ENCODE measurements at places on chromosomes 1 and 21. TPM values are rescaled to one million over a fixed set of nuclear protein-coding genes. Genes with fewer than 3 reads are reported as not detected.
A peak's percentile ranks its signal among the peaks of the same experiment; 100 is the strongest.

Gene KRTAP12-2
- total RNA-seq = not detected

DNA sequence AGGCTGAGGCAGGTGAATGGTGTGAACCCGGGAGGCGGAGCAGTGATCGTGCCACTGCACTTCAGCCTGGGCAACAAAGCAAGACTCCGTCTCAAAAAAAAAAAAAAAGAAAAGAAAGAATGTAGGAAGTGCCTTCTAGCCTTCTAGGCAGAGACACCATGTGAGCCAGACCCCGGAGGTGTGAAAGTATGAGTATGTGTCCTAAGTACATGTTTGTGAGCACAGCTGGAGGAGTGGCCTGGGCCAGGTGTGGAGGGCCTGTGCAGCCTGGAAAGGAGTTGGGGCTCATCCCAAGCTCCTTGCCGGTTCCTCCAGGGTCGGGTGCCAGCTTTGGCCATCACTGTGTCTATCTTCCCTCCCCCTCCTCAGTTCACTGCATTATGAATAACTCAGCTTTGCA lies 13.0 kb downstream of the SOX13 start:
- no peaks in the 10 kb centered on the region for H3K27me3 ChIP-seq
- peak overlapping the region; percentile 98 for H3K27ac ChIP-seq
- peaks cover 81% of the 10 kb centered on the region for H3K4me1 ChIP-seq
- H3K36me3 ChIP-seq = no peaks in the 10 kb centered on the region
- H3K4me3 ChIP-seq = no peak overlapping the region
- no peak for DNase-seq

DNA sequence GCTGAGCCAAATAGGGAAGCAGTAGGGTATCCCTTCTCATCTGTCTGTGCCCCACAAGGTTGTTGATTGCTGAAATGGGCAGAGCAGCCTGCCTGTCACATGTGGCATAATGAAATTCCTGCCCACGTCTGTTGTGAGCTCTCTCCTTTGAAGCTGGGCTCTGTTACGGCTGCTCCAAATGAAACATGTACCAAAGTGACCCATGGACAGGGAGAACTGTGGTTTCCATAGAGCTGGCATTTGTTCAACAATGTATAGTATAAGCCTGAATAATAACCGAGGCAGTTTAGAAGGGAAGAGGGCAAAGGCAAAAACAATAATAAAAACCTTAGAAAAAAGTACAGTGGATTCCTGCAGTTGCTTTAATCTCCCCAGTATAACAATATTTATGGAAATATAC lies 149.7 kb downstream of the LYPLAL1 start:
- H3K4me3 ChIP-seq = no peak overlapping the region
- DNase-seq = no peak
- H3K27ac ChIP-seq = no peak overlapping the region
- H3K4me1 ChIP-seq = no peaks in the 10 kb centered on the region

Gene OLFML3
- 25.1 TPM for total RNA-seq

Gene TMEM59
- 394 TPM for total RNA-seq

GRCh38 chr1:105678334-105678733 lies 1378.1 kb upstream of the PRMT6 start:
- no peaks in the 10 kb centered on the region for H3K27me3 ChIP-seq
- H3K36me3 ChIP-seq = no peaks in the 10 kb centered on the region
- H3K27ac ChIP-seq = no peak overlapping the region
- no peaks in the 10 kb centered on the region for H3K4me1 ChIP-seq

GRCh38 chr1:118081387-118081786 lies 103.6 kb downstream of the SPAG17 start:
- H3K36me3 ChIP-seq = no peaks in the 10 kb centered on the region
- no peak overlapping the region for H3K27ac ChIP-seq
- H3K27me3 ChIP-seq = no peaks in the 10 kb centered on the region
- no peak for DNase-seq
- H3K4me1 ChIP-seq = no peaks in the 10 kb centered on the region
- H3K4me3 ChIP-seq = no peak overlapping the region

Gene CLIC4
- total RNA-seq = 124 TPM

DNA sequence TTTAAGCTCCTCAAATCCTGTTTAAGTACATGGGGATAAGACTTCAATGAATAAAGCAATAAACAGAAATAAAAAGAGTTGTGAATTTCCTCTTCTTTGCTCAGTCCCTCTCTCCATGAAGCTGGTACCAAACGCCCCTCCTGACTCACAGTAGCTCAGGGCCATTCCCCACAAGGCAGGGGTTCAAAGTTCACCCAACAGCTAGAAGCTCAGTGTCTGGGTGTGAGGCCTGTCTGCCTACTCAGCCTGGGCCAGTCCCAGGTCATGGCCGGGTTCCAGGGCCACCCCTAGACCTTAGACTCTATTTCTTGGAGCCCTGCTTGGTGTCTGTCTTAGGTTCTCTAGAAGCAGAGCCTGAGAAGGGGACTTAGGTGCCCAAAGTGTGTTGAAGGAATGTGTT lies 251.5 kb downstream of the GRIK3 start:
- DNase-seq = no peak
- H3K4me1 ChIP-seq = no peaks in the 10 kb centered on the region
- H3K4me3 ChIP-seq = no peak overlapping the region
- no peak overlapping the region for H3K27ac ChIP-seq
- peaks cover 3% of the 10 kb centered on the region for H3K27me3 ChIP-seq
- no peaks in the 10 kb centered on the region for H3K36me3 ChIP-seq

- no peaks in the 10 kb centered on the region for H3K36me3 ChIP-seq
- H3K27me3 ChIP-seq = no peaks in the 10 kb centered on the region
These were observed 38.2 kb downstream of the ZBTB40 start for GRCh38 chr1:22489823-22490222.

GRCh38 chr1:89681045-89681729 lies 48.3 kb downstream of the LRRC8C start:
- DNase-seq = no peak
- no peaks in the 10 kb centered on the region for H3K4me1 ChIP-seq
- H3K4me3 ChIP-seq = no peak overlapping the region
- H3K27me3 ChIP-seq = no peaks in the 10 kb centered on the region
- H3K27ac ChIP-seq = no peak overlapping the region
